ENCODE measurements at places on chromosomes 5 and 9.

GRCh38 chr9:98995971-98996504 lies 52.3 kb downstream of the COL15A1 start:
- DNase-seq, result no peak

- DNase-seq, result no peak
These were observed 124.4 kb downstream of the WDR41 start for GRCh38 chr5:77367741-77368140.

DNA sequence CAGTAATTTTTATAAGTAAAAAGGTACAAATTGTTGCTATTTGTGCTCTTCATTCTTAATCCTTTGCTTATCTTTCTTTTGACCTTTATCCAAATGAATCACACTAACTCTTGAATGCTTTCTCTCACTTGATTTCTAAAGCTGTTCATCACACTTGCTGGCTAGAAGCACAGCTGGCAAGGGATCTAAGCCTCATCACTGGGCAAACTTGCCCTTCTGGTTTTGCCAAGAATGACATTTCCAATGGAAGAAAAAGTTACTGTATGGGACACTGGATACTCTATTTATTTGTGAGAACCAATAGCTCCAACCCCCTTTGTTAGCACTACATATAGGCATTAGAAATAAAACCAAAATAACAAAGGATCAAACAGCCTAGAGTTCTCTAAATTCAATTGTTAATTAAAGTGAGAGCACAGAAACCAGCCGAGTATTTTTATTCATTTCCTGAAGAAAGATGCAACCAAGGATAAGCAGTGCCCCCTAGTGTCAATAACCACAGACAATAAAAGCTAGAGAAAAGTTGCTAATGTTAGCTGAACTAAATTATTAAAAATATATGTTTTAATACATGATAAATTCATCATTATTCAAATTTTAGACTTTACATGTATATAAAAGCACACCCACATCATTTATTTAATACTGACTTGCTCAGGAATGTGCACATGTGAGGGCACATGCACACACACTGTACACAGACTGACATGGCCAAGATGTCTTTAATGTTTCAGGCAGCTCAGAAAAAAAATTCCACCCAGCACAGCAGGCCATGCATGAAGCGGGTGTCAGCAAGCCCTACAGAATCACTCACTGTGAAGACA lies 59.8 kb upstream of the POU5F2 start:
- peak; percentile 46 for DNase-seq

DNA sequence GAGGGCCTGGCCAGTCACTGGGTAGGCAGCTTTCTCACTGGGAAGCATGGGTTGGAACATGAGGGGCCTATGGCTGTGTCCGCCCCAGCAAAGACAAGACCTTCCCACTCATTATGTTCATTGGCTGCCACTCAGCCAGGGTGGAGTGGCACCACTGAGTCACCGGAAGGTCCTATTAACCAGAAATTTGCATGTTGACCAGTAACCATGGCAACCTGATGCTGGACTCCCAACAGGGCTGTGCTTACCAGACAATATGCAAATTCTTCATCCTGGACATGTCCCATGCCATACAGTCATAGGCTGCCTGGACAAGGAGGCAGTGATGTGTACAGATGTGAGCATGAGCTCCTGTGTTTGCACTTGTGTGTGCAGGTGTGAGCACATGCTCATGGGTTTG lies 66.7 kb downstream of the PSD2 start:
- no peak for DNase-seq

DNA sequence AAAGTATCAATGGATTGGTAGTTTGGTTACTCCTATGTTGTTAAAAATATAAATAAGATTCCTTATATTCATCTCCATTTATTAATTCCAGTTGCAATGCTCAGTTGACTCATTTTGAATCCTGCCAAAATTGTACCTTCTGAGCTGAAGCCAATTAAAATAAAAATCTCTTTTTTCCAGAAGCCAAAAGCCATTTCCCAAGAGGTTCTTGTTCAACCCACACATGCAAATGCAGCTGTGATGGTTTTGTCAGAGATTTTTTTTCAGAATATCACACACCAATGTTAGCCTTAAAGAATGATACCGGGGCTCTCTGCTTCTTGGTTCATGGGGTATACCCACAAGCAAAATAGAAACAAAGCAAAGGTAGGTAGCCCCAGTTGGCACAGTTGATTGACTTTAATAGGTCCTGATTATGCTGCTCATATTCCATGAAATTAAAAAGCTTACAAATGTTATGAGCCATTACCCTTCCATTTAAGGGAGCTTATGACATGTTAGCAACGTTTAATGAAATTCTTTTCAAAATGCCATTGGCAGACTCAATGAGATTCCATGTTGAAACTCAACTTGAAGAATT lies 208.0 kb downstream of the SGCD start:
- no peak for DNase-seq

- no peak for DNase-seq
These were observed 130.9 kb upstream of the TMEM161B start for GRCh38 chr5:88399561-88399960.

DNA sequence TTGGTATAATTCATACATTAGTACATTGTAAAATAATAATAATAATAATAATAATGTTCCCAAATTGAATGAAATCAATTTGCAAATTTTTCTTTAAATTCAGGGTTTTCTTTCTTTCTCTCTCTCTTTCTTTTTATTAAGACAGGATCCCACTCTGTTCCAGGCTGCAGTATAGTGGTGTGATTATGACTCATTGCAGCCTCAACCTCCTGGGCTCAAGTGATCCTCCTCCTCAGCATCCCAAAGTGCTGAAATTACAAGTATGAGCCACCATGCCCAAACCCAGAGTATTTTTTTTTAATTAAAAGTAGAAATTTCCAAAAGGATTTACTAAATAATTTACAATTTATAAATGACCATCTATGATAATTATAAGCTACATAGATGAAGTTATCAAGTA lies 117.7 kb downstream of the HOMER1 start:
- no peak for DNase-seq

DNA sequence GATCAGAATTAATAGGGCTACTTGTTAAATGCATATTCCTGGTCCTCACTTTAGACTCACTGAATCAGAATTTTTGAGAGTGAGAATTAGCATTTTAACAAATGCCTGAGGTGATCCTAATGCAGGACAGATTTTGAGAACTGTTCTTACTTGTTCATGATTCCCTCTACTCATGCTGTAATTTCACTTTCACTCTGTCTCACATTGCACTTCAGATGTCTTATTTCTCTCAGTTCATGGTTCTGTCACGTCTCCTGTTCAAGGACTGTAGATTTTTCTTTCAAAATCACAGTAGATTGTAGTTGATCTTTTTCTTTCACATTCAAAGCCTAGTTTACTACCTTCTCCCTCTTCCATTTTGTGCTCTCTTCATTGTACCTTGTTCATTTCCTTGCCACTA lies 54.3 kb downstream of the ADGRV1 start:
- no peak for DNase-seq

DNA sequence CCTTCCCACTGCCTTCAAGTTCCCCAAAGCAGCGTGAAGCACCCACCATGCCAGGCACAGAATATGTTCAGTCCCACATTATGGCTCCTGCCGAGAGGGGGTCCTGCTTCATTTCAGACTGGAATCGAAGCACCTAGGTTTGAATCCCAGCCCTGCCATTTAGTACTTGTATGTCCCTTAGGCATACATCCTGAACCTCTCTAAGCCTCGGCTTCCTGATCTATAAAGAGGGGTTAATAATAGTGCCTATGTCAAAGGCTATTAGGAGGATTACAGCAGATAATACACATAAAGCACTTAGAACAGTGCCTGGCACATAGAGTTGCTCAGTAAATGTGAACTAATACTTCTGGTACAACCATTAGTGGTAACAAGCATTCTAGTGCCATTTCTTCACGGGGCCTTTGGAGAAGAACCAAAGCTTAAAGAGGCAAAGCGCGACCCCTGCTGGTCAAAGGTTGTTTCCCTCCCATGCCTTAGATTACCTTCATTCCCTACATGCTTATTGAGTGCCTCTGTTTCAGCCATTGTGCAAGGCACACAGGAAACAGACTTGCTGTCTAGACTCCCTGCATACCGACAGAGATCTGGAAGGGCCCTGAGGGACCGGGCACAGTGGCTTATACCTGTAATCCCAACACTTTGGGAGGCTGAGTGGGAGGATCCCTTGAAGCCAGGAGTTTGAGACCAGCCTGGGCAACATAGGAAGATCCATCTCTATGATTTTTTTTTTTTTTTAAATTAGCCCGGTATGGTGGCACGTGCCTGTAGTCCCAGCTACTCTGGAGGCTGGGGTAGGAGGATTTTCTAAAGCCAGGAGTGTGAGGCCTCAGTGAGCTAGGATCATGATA lies 98.3 kb downstream of the PPARGC1B start:
- DNase-seq, result peak; percentile 75

GRCh38 chr5:18799482-18800128 lies 1165.3 kb downstream of the TAF11L14 start:
- no peak for DNase-seq

DNA sequence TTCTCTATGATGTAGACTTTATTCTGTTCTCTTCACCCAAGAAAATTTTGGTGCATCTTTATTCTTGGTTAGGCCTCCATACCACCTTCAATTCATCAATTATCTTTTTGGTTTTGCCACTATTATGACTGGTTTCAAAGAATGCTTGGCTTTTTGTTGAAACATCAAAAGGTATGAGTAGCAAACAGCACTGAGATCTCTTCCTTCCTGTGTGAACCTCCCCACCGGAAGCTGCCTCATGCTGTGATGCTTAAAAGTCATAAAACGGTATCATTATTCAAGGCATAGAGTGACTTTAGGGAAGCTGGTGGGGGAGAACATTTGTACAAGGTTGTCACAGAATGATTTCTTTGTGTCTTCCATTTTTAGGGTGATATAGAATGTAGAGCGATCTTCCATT lies 70.6 kb downstream of the IQGAP2 start:
- DNase-seq, result peak; percentile 79

DNA sequence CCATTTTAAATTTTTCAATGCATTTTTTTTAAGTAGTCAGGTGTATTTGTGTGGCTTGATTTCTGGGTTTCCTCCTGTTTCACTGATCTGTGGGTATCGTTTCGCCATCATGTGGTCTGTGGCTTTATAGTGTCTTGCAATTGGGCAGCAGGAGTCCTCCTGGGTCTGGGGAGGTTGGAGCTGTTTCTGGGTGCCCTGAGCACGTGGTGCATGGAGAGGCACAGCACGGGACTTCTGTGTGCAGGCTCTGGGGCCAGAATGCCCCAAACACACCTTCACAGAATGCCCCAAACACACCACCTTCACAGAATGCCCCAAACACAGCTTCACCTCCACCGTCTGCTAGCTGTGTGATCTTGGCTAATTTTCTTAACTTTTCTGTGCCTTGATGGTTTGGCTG lies 82.6 kb upstream of the COL5A1 start:
- DNase-seq, result no peak

GRCh38 chr5:73299665-73300336 lies 126.8 kb downstream of the TMEM174 start:
- DNase-seq, result no peak

DNA sequence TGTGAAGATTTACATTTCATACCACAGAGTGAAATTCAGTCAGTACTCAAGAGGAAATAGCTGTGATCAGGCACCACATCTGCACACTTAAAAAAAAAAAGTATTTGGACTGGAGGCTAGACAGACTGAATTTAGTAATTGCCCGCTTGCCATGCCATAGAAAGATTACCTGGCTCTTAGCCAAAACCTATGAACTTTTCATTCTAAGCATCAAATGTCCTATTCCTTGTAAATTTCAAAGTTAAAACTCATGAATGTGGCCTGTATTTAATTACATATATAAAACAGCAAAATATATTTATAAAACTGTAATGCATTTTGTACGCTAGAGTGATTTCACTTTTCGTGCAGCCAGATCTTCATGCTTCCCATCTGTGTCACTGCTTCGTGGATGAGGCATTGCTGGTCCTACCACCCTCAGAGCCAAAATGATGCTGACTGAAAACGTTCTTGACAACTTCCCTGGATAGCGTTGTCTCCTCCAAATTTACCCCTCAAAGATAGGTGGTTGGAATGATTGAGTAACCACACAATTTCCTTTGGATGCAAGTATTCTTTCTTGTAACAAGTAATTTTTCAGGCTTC lies 447.9 kb upstream of the SGCD start:
- no peak for DNase-seq

GRCh38 chr5:11468334-11469039 lies 435.8 kb downstream of the CTNND2 start:
- no peak for DNase-seq

- DNase-seq, result no peak
These were observed 133.9 kb downstream of the PTTG1 start for GRCh38 chr5:160555581-160555970.

GRCh38 chr5:173984218-173984617 lies 4.8 kb upstream of the C5orf47 start:
- no peak for DNase-seq

- no peak for DNase-seq
These were observed 237.6 kb upstream of the CCNH start for GRCh38 chr5:87650284-87650683.

GRCh38 chr9:6945816-6946215 lies 188.0 kb downstream of the KDM4C start:
- DNase-seq, result no peak

- no peak for DNase-seq
These were observed 69.9 kb downstream of the CYFIP2 start for GRCh38 chr5:157335534-157336422.

GRCh38 chr5:120073722-120074121 lies 390.4 kb upstream of the PRR16 start:
- DNase-seq, result no peak

- no peak for DNase-seq
These were observed 13.0 kb upstream of the HK3 start for GRCh38 chr5:176912115-176912514.

GRCh38 chr9:105507096-105507790 lies 50.7 kb upstream of the FKTN start:
- no peak for DNase-seq

GRCh38 chr9:3288686-3289085 lies 237.1 kb downstream of the RFX3 start:
- no peak for DNase-seq

GRCh38 chr9:83342731-83343130 lies 195.5 kb downstream of the FRMD3 start:
- DNase-seq, result no peak

GRCh38 chr9:100108559-100108958 lies 9.5 kb downstream of the INVS start:
- DNase-seq, result no peak

DNA sequence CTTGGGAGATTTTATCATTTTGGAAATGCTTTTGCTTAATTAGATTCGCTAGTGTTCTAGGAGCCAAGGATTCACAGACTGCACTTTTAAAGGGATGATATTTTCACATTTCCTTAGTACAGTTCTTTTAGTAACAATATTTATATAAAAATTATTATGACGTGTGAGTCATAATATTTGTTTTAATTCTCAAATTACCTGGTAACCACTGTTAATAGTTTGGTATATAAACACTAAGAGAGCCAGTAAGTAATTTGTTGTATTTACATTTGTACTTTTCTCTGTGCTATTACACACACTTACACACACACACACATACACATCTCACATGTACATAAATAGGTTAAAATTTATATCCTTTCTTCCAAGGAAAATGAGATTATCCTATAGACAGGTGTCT lies 58.8 kb upstream of the RAD23B start:
- no peak for DNase-seq

- no peak for DNase-seq
These were observed 202.1 kb downstream of the SNX18 start for GRCh38 chr5:54719384-54720283.

Data from naive thymus-derived CD8-positive, alpha-beta T cell (primary cell).